ENCODE measurements at places on chromosomes 16 and 17. TPM values are rescaled to one million over a fixed set of nuclear protein-coding genes. Genes with fewer than 3 reads are reported as not detected.

GRCh38 chr17:18139949-18140348 is 31.4 kb downstream of the MYO15A start:
- no peak overlapping the region for H3K27ac ChIP-seq
- H3K4me1 ChIP-seq, result peaks cover 7% of the 10 kb centered on the region
- H3K27me3 ChIP-seq, result no peaks in the 10 kb centered on the region
- H3K4me3 ChIP-seq, result no peak overlapping the region
- no peak for DNase-seq
- H3K36me3 ChIP-seq, result no peaks in the 10 kb centered on the region

The DNAAF1 gene
- polyA plus RNA-seq, result 4.3 TPM

DNA sequence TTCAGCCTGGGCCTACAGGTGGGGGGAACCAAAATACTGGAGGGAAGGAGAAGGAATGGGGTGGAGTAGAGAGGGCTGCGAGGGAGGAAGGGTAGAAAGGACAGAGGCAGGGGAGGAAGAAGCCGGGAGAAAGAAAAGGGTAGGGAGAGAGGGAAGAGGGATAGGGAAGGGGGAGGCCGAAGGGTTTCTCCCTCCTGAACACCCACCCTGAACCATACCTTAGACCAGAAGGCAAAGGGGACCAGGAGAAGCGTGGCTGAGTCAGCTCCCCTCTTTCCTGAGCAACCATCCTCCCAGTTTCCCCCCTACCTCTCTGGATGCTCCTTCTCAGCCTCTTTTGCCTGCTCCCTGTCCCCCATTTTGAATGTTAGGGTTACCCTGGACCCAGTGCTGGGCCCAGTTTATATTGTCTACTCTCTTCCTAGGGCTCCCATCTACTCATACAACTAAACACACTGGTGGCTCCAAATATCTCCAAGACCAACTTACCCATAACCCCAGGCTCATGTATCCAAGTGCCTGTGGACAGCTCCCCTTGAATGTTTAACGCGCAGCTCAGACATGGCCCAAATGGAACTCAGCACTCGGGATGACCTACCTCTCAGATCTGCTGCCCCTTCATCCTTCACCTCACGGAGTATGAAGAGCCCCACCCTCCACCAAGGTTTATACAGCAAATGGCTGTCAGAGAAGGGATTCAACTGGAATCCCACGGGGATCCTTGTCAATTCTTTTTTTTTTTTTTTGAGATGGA is 7.8 kb downstream of the TSPOAP1 start:
- H3K27ac ChIP-seq, result no peak overlapping the region
- H3K36me3 ChIP-seq, result peaks cover 15% of the 10 kb centered on the region
- peak; percentile 14 for DNase-seq

DNA sequence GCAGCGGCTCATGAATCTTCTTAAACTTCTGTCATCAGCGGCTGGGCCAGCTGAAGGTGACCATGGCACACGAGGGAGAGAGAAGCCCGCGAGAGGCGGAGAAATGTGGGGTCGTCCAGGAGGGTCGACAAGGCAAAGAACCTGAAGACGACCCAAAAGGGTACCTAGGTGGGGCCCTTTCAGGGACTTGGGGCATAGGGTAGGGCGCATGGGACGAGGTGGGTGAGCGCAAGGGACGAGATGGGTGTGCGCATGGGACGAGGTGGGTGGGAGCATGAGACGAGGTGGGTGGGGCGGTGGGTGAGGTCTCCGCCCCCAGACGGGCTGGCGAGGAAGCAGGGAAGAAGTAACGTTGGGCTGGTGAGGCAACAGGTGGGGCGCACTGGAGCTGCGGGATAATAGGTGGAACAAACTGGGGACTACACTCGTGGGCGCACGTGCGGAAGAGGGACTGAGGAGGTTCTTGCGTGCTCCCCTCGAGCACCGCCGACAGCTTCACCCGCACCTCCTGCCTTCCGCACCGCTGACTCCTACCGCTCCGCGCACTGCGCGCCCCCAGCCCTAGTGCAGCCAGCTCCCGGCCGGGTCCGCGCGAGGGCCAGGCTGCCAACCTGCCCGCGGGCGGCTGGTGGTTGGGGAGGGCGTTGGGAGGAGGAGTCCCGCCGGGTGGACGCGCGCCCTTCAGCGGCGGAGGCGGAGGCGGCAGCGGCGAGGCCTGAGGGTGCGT is 23.2 kb upstream of the CRYM start:
- H3K27me3 ChIP-seq, result no peaks in the 10 kb centered on the region
- peak overlapping the region; percentile 68 for H3K27ac ChIP-seq
- peaks cover 26% of the 10 kb centered on the region for H3K4me1 ChIP-seq
- DNase-seq, result peak; percentile 85
- H3K36me3 ChIP-seq, result no peaks in the 10 kb centered on the region

DNA sequence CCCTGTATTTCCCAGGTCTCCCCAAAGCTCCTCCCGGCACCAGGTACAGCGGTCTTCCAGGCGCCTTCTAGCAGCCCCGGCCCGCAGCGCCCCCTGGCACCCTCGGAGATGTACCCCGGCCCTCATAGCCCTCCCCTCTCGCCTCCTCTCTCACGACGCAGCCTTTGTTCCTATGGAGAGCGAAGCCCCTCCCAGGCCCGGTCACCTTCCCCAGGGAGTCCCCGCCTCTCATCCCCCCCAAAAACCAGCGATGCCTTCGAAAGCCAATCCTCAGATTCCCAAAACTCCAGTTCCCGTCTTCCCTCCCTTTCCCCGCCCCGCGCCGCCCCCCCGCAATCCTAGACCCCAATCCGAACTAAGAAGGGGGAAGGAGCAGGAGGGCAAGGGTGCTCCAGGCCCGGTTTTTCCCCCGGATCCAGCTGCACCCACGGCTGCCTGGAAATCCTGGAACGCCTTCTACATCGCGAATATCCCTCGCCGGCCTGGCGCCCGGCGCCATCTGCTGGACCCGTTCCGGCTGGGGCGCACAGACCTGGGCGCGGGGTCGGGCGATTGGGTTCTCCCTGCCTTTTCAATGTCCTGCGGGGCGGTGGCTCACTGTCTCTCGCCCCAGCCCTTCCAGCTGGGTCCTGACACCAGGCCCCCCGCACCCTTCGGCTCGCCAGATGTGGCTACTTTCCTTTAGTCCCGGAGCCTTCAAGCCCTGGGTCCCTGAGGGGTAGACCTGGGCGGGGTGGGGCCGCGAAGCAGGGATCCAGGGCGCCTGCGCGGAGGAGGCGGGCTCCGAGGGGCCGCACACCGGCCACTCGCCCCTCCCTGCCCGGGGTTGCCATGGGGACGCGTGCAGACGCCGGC is at the start of gene DNAH2:
TSS of gene DNAH2 (plus strand) at position 844 of the 855 bp plus-strand sequence. CDS start 1,991 bp downstream, outside the sequence.
- peaks cover 24% of the 10 kb centered on the region for H3K4me1 ChIP-seq
- DNase-seq, result no peak
- H3K27me3 ChIP-seq, result peaks cover 33% of the 10 kb centered on the region
- no peaks in the 10 kb centered on the region for H3K36me3 ChIP-seq
- peak within 1 kb of the TSS; percentile 45 for H3K4me3 ChIP-seq
- H3K27ac ChIP-seq, result no peak within 1 kb of the TSS

- no peak overlapping the region for H3K4me3 ChIP-seq
- H3K27ac ChIP-seq, result no peak overlapping the region
- peak; percentile 18 for DNase-seq
- H3K36me3 ChIP-seq, result no peaks in the 10 kb centered on the region
- H3K4me1 ChIP-seq, result no peaks in the 10 kb centered on the region
These were observed 25.0 kb upstream of the ADAM11 start for GRCh38 chr17:44733753-44734152.

- peak overlapping the region; percentile 90 for H3K27ac ChIP-seq
- H3K4me3 ChIP-seq, result peak overlapping the region; percentile 75
- H3K4me1 ChIP-seq, result peaks cover 22% of the 10 kb centered on the region
- peaks cover 5% of the 10 kb centered on the region for H3K36me3 ChIP-seq
- no peaks in the 10 kb centered on the region for H3K27me3 ChIP-seq
These were observed 588 bp downstream of the METTL16 start for GRCh38 chr17:2511138-2511461.

DNA sequence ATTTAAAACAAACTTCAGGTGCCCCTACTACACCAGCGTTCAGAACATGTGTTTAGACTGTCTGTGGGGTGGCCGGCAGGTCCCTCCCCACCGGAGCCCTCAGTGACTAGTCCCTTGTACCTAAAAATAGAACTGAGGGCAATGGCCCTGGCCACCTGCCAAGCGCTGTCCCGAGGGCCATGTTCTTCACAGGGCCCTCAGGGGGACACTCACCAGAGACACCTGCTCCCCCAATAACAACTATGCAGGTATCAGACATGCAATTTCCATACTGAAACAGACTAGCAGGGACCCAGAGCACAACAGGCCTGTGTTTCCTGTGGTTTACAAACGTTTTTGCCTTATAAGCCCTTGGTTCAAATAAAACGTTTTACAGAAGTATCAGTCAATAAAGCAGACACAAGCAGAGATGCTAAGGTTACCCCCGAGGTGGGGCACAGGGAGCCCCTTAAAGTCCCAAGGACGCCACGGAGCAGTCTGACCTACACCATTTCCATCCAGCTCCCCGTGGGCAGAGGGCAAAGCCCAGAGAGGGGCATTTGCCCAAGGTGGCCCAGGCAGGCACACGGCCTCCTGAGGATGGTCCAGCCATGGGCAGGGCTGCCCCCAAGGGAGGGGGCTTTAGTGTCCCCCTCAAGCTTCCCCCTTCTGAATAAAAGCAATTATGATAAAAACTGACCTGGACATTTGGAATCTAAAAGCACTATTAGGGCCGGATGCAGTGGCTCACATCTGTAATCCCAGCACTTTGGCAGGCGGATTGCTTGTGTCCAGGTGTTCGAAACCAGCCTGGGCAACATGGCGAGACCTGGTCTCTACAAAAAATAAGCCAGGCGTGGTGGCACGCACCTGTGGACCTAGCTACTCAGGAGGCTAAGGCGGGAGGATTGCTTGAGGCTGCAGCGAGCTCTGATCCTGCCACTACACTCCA is 896 bp upstream of the MYLK3 start:
- no peak overlapping the region for H3K4me3 ChIP-seq
- H3K27me3 ChIP-seq, result no peaks in the 10 kb centered on the region
- H3K36me3 ChIP-seq, result no peaks in the 10 kb centered on the region
- no peak overlapping the region for H3K27ac ChIP-seq
- peak; percentile 70 for DNase-seq

DNA sequence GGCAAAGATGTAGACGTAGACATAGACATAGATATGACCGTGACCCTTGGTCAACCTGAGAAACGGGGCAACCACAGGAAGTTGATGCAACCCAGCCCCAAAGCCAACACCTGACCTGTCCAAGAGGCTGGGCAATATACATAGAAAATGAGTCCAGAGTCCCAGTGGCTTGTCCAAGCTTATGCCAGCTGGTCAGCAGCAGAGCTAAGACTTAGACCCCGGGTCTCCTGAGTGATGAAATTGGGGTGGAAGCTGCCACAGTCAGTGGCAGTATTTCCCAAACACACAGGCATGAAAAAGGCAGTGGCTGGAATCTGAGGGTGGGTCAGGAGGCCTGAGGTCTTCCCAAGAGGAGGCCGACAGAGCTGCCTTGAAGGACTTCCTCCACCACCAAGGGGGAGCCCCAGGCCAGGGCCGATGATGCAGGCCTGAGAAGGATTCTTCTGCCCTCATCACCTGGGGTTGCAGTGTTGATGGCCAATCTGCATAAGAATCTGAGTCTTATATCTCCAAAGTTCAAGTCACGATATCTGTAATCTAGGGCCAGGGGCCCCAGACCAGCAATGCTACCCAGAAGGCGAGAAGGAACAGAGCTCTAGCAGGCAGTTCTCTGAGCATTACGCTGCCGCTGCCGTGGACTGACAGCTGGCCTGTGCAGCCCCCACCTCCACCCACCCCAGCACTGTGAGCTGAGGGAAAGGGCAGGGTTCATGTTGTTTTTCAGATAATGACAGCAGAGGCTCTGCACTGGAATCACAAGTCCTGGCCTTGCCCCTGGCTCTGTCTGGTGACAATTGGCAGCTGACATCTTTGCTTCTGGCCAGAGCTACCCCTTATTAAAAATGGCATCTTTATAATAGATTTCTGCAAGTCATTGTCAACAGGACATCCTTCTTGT is 72.7 kb downstream of the GNAO1 start:
- H3K36me3 ChIP-seq, result no peaks in the 10 kb centered on the region
- H3K4me3 ChIP-seq, result no peak overlapping the region
- no peaks in the 10 kb centered on the region for H3K27me3 ChIP-seq
- H3K4me1 ChIP-seq, result peaks cover 13% of the 10 kb centered on the region
- peak overlapping the region; percentile 79 for H3K27ac ChIP-seq

GRCh38 chr16:23523321-23523720 is 13.0 kb upstream of the GGA2 start:
- no peak overlapping the region for H3K4me3 ChIP-seq
- H3K27me3 ChIP-seq, result no peaks in the 10 kb centered on the region

DNA sequence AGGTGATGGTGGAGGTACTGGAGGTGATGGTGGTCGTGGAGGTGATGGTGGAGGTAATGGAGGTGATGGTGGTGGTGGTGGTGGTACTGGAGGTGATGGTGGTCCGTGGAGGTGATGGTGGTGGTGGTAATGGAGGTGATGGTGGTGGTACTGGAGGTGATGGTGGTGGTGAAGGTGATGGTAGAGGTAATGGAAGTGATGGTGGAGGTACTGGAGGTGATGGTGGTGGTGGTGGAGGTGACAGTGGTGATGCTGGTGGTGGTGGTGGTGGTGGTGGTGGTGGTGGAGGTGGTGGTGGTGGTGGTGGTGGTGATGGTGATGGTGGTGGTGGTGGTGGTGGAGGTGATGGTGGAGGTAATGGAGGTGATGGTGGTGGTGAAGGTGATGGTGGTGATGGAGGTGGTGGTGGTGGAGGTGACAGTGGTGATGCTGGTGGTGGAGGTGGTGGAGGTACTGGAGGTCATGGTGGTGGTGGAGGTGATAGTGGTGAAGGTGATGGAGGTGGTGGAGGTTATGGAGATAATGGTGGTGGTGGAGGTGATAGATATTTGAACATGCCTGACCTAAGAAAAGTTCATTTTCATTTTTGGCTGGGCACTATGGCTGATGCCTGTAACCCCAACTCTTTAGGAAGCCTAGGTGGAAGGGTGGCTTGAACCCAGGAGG is 55.0 kb downstream of the RNF213 start:
- no peak overlapping the region for H3K4me3 ChIP-seq
- peaks cover 11% of the 10 kb centered on the region for H3K4me1 ChIP-seq
- peaks cover 75% of the 10 kb centered on the region for H3K36me3 ChIP-seq
- no peaks in the 10 kb centered on the region for H3K27me3 ChIP-seq

The CBFA2T3 gene
- 25.1 TPM for polyA plus RNA-seq

DNA sequence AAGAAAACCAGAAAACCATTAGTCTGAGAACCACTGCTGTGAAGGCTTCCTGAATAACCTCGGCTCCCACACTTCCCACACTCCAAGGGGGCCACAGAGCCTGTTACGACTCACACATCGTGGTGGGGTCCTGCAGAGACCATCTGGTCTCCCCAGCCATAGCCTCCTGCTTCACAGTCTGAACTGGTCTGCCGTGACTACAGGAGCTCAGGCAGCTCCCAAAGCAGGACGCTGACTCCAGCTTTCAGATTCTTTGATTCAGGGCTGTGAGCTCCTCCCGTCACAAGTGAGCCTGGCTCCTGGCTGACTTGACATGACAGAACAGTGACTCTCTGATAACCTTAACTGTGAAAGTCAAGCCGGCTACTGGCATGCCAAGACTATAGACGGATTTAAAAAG is 37.8 kb downstream of the CYB5D2 start:
- H3K27me3 ChIP-seq, result no peaks in the 10 kb centered on the region
- no peak overlapping the region for H3K27ac ChIP-seq
